ENCODE measurements at places on chromosomes 12 and 14. TPM values are rescaled to one million over a fixed set of nuclear protein-coding genes. Genes with fewer than 3 reads are reported as not detected.

DNA sequence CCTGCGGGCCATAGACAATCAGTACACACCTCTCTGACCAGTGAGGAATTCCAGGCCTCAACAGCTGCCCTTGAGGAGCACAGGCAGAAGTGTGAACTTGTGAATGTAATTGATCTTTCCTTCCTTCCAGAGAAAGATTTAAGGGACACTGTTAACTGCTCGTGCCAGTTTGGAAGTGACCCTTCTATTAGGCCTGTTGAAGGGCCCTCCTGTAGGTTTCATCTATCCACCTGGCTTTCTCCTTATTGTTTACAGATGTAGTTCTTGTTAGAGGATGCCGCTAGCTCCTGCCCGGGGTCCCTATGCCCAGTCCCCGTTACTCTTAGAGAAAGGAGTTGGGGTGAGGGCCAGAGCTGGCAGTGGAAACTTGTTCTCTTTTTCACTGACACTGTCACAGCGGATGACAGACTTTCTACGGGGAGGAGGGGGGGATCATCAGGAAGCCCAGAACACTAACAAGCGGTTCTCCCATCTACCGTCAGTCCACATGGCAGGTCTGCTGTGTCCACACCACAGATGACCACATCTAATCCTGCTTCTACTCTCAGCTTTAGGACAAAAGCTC is 42.6 kb downstream of the SH2B3 start:
- DNase-seq: no peak

- no peak for DNase-seq
These were observed 43.2 kb downstream of the BICDL1 start for GRCh38 chr12:120032242-120032641.

DNA sequence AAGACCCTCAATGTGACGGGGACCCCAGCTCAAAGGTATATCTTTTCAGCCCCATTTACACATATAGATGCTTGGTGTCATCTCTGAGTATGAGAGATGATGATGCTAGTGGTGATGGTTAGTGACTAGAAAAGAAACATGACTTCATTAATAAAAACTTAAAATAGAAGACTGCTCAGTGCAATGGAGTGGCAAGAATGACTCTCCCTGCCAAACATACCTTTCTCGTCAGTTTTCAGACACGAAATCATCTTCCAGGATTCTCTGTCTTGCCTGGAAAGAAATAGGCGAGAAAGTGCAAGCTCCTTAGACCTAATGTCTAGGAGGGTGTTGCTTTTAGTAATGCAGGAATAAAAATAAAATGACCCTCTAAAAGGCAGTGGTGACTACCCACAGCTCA is 71.7 kb downstream of the TPH2 start:
- peak; percentile 70 for DNase-seq

Gene SALL2
- 7.2 TPM for polyA plus RNA-seq

DNA sequence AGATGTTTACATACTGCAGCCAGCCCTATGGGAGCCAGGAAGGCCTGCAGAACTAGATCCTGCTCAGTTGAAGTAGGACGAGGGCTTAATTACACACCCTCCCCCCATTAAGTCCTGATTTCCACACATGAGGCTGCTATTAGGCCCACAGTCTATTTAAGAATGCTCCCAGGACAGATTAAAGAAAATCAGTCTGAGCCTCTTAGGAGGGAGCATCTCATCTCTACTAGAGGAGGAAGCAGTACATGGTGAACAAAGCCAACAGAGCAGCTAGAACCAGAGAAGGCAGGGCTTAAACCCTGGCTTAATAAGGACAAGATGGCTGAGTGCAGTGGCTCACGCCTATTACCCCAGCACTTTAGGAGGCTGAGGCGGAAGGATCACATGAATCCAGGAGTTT is 55.8 kb upstream of the ARHGAP5 start:
- no peak for DNase-seq

Gene GPD1
- 0.47 TPM for polyA plus RNA-seq

GRCh38 chr12:93016752-93017350 is 87.8 kb upstream of the EEA1 start:
- no peak for DNase-seq

Gene TSPAN19
- not detected for polyA plus RNA-seq

DNA sequence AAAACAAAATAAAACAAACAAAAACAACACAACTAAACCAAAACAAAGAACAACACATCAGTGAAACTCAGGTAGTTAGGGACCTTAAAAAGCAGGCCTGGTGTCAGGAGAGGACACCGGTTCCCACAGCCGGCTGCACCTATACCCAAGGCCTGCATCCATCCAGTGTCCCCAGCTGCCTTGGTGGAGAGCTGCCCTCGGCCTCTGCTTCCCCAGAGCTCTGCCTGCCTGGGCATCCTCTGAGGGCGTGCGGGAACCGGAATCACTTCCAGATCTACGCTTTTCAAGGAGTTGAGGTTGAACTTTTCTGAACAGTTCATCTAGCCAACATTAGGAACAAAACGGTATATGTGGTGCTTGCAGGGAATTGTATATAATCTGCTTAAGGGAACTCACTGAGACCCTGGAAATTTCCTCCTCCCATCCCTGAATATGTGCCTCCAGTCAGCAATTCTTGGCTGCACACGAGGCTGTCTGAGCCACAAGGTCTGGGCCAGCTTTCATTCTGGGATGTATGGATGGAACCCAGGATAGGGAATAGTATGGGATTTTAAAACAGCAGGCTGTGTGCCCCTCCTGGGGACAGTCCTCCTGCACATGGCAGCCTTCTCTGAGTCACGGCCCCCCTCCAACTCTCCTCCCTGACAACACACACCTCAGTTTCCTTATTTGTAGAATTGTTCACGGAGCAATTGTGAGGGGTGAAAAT is 319.0 kb upstream of the RTL1 start:
- no peak for DNase-seq

Gene RPGRIP1
- polyA plus RNA-seq: not detected

Gene CLEC4C
- polyA plus RNA-seq: not detected

GRCh38 chr12:124673801-124674617 is 106.6 kb upstream of the NCOR2 start:
- no peak for DNase-seq

DNA sequence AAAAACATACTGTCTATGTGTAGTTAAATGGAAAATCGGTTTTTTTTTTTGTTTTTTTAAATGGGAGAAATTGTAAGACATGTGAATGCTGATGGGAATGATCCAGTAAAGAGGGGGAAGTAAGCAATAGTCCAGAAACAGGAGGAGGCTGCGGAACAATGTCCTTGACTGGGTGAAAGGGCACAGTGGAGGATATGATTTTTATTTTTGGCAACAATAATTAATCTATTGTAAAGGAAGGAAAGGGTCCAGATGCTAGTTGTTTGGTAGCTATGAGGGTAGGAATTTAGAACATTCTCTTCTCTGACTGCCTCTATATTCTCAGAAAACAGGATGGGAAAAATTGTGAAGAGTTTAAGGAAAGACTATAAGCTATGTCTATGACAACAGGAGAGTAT is 76.6 kb downstream of the RPL10L start:
- DNase-seq: no peak

GRCh38 chr14:72665259-72665658 is 228.6 kb downstream of the DPF3 start:
- DNase-seq: peak; percentile 96

- DNase-seq: no peak
These were observed 34.2 kb downstream of the PPM1H start for GRCh38 chr12:62900686-62901272.

DNA sequence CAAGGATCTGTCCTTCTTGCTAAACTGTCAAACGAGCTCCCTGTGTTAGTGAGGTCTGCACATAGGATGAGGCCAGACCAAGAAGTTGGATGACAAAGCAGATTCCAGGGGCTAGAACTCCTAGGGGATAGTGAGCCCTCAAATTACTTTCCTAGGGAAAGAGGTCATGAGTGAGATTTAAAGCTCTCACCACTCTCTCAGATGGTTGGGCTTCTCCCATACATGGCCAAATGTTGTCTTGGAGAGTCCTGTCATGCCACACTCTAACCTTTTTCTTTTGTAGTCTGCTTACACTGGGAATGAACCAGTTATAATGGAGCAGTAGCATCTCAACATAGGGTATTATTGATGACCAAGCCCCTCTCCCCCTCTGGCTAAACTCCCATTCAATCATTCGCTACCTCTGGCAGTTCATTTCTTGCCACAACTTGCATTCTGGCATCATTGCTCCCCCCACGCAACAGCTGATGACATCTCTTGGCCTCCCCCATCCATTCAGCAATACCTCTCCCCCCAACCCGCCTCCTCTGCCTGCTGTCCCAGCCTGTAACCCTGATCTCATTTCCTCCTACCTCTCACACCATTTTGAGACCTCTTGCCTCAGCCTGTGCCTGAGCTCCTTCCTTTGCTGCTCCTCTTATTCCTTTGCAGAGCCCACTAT is 64.7 kb upstream of the CISTR start:
- no peak for DNase-seq

DNA sequence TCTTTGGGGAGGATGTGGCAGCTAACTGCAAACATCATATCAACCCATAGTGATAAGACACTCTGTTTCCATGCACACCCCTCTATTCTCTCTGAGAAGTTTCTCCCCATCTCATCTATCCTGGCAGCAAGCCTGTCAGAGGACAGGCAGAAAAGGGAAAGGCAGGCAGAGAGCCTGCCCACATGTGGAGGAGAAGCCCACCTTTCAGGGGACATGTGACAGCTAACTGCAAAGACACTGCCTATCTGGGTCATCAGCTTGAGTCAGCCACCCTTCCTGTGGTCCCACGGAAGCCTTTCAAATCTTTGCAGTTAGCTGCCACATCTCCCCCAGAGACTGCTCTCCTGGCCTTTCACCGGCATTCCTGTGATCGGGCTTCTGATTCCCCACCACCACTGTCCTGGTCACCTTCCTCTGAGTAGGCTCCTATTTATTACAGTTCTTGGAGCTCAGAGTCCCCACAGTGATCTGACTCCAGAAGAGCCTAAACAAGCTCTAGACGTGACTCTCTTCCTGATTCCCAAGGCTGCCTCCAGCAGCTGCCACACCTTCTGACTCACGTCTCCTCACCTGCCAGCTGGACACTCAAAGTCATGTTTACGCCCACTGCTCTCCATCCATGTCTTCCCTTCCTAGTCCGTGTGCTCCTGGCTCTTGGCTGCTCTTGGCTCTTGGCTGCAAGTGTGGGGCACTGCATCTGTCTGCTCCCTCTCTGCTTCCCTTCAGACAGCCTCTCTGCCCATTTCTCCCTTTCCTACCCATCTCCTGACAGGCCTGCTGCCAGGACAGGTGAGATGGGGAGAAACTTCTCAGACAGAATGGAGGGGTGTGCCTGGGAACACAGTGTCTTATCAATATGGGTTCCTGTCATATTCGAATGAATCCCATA is 7.5 kb upstream of the KRT1 start:
- DNase-seq: no peak

DNA sequence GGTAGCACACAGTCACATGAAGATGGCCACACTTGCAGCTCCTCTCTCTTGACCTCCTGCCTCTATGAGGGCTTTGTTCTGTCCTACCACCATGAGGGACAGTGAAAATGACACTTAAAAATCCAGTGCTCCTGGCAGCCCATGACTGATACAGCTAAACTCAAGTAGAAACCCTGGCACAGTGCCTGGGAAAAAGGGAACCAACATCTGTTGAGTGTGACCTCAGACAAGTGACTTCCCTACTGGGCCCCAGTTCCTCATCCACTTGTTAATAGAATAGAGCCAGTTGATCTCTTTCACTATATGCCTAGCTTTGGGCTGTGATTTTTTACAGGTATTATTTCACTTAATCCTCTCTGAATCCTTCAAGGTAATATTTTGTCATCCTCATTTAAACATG is 4.8 kb downstream of the GUCY2C start:
- no peak for DNase-seq

GRCh38 chr14:80364274-80364673 is 153.0 kb upstream of the DIO2 start:
- DNase-seq: no peak

- no peak for DNase-seq
These were observed 161.3 kb downstream of the CPNE8 start for GRCh38 chr12:38744041-38744440.

Gene NRXN3
- 7.0 TPM for polyA plus RNA-seq

Gene SMOC1
- polyA plus RNA-seq: not detected

DNA sequence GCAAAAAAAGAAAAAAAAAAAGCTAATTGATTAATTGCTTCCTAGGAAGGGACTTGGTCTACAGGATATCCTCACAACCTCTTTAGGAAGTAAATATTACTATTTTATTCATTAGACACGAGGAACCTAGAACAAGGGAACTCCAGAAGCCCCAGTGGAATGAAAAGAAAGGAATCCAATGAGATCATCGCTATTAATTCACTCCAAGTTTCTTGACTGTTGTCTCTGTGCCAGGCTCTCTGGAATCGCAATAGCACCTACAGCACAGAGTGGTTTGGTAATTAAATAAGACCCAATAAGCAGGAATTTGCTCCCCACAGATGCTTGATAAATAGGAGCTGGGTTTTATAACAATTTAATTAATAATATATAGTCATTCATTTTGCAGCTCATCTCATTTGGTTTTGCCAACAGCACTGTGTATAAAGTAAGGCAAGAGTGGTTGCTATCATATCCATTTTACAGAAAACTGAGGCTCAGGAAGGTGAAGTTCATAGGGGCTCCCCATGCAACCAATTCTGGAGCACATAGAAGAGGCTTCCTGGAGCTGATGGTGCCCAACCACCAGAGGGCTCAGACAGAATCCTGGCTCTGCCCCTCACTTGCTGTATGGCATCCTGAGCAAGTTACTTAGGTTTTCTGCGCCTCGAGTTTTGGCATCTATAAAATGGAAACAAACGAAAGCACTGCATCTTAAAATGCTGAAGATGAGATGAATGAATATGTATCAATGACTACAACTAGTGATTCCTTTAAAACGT is 420.2 kb downstream of the MED13L start:
- no peak for DNase-seq

DNA sequence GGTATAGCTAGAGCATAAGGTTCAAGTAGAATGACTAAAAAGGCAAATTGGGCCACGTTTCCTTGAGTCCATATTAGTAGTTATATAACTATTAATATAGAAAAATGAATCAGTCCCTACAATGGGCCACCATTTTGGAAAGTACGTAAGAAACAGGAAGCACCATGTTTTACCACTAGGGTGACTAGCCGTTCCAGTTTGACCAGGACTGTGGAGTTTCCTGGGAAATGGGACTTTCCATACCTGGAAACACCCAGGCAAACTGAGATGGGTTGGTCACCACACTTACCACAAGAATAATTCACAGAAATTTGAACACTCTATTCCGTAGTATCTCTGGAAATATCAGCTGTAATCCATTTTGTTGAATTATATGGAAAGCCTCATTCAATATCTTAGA is 2.1 kb upstream of the MAGOHB start:
- DNase-seq: no peak

DNA sequence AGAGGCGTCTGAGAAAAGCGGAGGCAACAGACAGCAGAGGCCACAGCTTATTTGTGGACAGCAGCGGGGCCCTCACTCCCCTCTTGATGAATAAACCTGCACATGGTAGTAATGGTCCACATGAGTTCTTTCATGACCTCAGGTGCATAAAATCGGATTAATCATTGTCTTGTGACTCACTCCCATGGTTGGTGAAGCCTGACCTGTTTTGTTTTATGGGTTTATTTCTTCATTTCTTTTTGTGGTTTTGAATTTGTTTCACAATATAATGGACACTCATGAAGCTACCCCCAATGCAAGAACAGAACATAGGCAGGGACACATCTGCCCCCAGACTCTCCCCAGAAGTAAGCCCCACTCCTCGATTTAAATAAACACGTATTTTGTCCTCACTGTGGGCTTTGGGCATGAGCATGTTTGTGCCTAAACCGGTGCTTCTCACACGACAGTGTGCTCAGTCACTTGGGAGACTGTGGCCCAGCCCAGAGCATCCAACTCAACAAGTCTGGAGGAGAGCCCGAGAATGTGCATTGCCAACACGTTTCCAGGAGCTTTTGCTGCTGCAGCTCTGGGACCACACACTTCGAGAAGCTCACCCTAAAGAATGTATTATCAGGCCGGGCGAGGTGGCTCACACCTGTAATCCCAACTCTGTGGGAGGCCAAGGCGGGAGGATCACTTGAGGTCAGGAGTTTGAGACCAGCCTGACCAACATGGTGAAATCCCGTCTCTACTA is 116.1 kb downstream of the SCARB1 start:
- DNase-seq: peak; percentile 92

Measured in BJ (cell line).